ENCODE measurements at places on chromosomes 16 and 17.

DNA sequence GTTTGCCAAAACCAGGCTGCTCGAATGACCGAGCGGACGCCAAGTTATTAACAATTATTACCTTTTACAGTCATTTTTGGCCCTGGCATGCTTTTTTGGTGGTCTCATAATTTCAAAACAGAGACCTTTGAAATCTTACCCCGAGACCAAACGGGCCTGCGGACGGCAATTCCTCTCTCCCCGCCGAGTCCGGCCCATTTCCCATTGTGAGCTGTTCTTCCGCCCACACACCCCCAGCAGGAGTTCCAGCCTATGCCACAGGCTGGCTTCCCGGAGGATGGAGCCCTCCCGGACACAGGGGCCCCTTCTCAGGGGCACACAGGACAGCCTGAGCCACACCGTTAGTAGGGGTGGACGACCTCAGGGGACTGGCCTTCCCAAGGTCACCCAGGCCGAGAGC is 130.7 kb downstream of the C16orf95 start:
- DNase-seq, result no peak

DNA sequence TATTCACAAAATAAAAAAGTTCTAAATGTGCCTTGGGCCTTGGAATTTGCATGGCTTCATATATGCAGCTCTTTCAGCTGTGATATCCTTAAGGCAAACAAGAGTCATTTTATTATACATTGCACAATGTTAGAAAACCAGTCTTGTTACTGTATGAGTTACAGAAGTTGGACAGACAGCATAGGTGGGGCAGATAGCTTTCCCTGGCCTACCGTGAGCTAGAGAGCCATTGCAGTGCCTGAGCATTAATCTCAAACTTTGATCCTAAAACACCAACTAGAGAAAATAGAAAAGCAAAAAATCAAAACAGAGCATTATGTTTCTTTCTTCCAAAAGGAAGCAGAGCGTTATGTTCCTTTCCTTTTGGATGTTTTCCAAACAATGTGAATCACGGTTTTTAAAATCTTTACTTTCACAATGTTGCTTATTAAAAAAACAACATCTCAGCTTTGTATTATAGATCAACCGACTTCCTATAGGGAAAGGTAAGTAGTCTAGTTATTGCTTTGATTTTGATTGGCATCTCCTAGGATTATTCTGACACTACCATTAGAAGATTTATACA is 32.2 kb downstream of the ARHGAP44 start:
- no peak for DNase-seq

- no peak for DNase-seq
These were observed 116.5 kb downstream of the CMIP start for GRCh38 chr16:81560979-81561657.

- peak; percentile 61 for DNase-seq
These were observed 15.6 kb downstream of the PDK2 start for GRCh38 chr17:50110591-50111349.

GRCh38 chr17:79036181-79036580 is 12.2 kb downstream of the C1QTNF1 start:
- DNase-seq, result no peak

DNA sequence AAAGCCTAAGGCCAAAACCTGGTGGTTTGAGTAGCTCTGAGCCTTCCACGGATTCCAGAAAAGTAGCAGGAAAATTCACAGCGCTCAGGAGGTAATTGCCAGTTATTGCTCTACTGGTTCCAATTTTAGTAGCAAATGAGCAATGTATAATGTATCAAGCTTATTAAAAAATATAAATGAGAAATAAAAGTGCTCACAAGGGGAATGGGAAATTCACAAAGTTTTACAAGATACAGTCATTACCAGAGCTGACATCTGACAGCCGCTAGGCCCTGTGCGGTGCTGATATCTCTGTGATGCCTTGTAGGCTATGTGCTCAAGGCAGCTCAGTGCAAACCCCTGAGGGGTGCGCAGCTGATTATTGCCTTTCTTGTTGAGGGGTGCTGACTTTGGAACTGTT is 47.5 kb downstream of the HS3ST3A1 start:
- no peak for DNase-seq

DNA sequence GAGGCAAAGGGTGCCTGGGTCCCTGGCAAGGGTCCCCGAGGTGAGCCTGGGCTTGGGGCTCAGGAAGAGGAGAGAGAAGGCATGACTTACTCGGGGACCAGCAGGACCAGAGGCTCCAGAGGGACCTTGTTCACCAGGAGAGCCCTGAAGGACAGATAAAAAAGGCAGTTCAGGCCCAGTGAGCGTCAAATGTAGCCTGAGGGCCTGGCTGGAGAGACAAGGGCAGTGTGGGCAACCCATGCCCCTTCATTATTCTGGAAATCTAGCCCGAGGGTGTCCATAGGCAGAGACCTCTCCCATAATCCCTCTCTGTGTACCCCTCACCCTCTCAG is 14.1 kb downstream of the COL1A1 start:
- DNase-seq, result no peak

DNA sequence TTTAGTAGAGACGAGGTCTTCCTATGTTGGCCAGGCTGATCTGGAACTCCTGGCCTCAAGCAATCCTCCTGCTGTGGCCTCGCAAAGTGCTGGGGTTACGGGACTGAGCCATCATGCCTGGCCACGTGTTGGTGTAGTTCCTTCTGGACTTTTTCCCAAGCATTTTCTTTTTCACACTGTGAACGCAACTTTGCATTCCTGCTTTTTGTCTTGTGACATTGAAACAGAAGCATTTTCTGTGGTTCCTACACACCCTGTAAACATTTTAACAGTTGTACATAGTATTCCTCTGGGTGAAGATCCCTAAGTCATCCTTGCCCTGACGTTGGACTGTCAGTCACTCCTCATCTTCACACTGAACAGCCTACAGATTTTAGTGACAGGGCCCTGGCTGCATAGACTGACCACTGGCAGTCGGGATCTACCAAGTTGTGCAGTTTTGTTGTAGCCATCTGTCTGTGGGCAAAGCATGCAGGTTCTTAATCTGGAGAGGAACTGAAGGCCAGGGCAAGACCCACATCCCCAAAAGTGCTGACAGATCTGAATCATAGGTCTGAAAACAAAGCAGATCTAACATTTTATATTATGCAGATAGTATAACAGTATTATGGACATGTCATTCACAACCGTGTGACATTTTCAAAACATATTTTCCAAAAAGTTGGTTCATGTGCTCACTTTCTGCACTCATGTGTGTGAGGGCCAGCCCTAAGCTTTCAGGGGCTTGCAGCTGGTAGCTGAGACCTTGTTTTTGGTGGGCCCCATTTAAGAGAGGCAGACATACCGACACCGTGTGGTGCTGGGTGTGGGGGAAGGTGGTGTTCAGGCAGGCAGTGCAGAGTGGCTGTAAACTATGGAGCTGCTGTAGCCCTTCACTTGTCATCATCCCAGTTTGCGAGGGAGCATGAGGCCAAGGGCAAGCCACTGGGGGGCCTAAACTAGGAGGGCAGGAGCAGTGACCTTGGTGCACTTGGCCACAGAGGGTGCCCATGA is 59.9 kb downstream of the EPN2 start:
- DNase-seq, result no peak

GRCh38 chr16:49200223-49200820 is 81.3 kb downstream of the CBLN1 start:
- DNase-seq, result no peak

- DNase-seq, result no peak
These were observed 987 bp upstream of the SLC4A1 start for GRCh38 chr17:44268709-44269534.

GRCh38 chr16:51057969-51058337 is 93.1 kb downstream of the SALL1 start:
- no peak for DNase-seq

DNA sequence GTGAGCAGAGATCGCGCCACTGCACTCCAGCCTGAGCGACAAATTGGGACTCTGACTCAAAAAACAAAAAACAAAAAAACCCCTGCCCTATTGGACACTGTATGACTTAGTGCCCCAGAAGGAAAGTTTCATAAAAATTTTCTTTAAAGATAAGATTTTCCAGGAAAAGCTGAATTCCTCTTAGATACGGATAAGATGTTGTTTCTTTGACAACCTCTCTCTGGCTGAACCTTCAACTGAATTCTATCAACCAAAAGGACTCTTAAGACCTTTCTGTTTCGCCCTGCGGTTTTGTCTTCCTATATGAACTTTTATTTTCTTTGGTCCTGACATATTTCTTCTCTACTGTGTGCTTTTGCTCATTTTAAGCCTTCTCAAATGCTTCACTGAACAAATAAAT is 35.8 kb downstream of the CPPED1 start:
- DNase-seq, result no peak

DNA sequence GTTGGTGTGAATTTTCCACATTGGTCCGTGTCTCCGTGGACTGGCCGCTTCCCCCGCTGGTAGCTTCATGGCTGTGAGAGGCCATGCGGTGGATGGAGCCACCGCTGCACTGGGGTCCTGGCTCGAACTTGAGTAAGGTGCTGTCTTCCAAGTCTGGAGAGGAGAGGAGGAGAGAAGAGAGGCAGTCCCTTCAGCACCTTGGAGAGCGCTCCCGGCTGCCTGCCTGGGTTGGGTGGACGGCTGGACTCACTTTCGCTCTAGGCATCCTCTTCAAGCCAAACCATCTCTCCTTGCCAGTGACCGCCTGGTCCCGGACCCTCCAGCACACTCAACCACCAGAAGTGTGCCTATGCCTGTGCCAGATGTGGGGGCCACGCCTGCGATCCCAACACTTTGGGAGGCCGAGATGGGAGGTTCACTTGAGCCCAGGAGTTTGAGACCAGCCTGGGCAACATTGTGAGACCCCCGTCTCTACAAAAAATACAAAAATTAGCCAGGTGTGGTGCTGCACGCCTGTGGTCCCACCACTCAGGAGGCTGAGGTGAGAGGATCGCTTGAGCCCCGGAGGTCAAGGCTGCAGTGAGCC is 6.2 kb downstream of the JPH3 start:
- peak; percentile 91 for DNase-seq

DNA sequence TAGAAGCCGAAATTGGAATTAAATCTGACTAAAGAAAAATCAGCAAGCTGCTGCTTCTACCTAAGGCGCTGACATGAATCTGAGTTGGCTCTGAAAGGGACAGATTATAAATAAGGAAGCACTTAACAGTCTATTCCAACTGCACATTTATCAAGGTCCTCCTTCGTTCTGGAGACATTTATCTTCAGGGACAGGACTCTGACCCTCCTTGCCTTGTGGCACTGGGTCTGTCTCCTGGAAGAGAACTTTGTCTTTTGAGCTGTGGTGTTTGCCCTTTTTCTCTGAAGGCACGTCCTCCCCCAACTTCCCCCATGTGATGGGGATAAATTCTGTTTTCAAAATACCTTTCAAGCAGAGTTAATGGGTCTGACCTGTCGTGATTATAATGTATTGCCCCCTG is 47.0 kb upstream of the MARCHF10 start:
- no peak for DNase-seq

GRCh38 chr16:54521327-54521726 is 234.7 kb upstream of the IRX3 start:
- no peak for DNase-seq

All from AG20443 (cell line).